Activated effector memory CD4-positive, alpha-beta T cell treated with anti-CD3 and anti-CD28 coated beads, Interleukin-2, amount 50 U/mL, for 16 hours (primary cell): ENCODE measurements at places on chromosomes 1 and 21.

DNA sequence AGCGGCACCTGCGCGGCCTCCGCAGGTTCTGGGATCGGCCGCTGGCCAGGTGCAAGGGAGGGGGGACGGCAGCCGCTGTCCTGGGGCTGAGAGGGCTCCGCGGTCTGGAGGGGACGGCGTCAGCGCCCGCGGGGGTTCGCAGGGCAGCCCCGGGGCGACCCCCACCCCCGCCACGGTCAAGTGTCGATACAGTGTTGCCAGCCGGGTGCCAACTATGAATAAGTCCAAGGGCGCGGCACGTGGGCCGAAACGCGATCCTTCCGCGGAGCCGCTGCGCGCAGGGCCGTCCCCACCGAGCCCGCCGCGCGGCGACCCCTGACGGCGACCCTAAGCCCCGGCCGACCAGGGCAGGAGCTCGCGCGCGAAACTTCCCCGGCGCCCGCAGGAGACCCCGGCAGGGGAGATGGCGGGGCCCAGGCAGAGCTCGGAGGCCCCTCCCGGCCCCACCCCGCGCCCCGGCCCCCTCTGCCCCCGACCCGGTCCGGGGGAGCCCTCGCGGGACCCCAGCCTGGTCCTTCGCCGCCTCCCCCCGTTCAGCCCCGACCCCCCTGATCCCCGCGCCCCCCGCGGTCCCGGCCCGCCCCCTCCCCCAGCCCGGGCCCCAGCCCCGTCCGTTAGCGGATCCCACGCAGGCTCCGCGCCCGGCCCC, 586 bp upstream of the AGPAT3 start:
- DNase-seq = peak; percentile 80

- no peak for DNase-seq
These were observed 160.3 kb downstream of the PCBP3 start for GRCh38 chr21:45803618-45804340.

DNA sequence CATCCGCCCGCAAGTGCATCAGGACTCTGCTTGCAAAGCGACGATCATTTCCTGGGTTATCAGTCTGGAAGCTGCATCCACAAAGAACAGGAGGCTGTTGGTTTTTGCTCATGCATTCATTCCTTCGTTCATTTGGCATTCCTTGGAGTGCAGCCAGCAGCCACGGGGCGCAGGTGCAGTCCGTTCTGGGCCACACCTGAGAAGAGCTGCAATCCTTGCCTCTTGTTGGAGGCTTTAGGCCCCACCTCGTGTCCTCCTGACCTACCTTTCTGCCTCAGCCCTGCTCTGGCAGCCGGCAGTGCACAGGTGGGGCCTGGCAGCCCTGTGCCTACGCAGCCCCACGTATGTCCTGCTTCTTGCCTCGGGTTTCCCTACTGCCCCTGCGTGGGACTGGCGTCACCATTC, 19.6 kb upstream of the C2CD2 start:
- peak; percentile 22 for DNase-seq

DNA sequence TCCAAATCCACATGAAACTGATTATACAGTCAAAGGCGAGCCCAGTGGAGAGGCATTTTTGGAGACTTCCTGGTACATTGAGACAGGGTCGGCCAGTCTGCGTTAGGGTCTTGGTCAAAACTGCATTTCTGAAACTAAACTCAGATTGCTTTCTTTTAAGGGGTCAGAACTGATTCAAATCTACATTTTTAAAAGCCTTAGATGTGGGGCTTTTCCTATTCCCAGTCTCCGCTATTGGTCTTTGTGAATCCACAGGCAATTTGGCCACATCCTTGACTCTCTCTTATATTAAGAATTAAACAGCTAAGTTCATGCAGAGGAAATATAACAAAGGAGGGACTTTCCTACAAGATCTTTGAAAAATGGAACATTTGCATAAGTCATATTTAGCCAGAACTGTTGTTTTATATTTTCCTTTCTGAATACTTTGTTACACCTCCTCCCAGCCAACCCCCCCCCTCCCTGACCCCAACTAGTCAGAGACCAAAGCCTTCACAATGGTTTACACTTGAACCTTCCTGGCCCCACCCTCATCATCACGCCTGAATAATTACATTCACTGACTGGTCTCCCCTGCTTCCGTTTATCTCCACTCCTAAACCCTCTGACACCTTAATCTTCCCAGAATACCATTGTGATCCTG, 30.9 kb downstream of the SELL start:
- peak; percentile 77 for DNase-seq
